Cerebellar nuclear complex (tissue), 1 donor: ENCODE measurements at places on chromosomes 7 and 10.

- DNase-seq = no peak
Measured at GRCh38 chr10:85137253-85137652, 808.9 kb downstream of the CCSER2 start.

DNA sequence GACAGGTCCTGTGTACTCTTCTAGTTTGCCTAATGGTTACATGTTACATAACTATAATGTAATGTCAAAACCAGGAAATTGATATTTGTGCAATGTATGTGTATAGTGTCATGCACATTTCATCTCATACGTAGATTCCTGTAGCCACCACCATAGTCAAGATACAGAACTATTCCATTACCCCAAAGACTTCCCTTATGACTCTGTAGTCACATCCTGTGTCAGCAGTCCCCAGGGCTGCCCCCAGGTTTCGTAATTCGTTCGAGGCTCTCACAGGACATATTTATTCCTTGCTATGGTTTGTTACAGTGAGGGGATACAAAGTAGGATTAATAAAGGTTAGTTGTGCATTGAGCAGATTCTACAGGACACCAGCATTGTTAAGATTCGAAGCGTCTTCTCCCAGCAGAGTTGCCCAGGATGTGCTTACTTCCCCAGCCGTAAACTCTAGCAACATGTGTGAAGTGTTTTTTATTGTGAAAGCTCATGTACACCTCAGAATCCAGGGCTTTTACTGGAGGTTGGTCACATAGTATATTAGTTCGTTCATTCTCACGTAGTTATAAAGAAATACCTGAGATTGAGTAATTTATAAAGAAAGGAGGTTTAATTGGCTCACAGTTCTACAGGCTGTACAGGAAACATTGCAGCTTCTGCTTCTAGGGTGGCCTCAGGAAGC, 18.6 kb downstream of the RABGEF1 start:
- DNase-seq = no peak

GRCh38 chr10:43890124-43890523, 241.4 kb upstream of the ZNF32 start:
- no peak for DNase-seq

GRCh38 chr7:101137651-101138212, 10.8 kb downstream of the SERPINE1 start:
- no peak for DNase-seq

- peak; percentile 39 for DNase-seq
Measured at GRCh38 chr7:101923602-101923985, 106.2 kb downstream of the CUX1 start.

- DNase-seq = no peak
Measured at GRCh38 chr7:43735802-43736603, 6.7 kb upstream of the COA1 start.

GRCh38 chr7:12690041-12690878, 2.8 kb downstream of the ARL4A start:
- DNase-seq = no peak

DNA sequence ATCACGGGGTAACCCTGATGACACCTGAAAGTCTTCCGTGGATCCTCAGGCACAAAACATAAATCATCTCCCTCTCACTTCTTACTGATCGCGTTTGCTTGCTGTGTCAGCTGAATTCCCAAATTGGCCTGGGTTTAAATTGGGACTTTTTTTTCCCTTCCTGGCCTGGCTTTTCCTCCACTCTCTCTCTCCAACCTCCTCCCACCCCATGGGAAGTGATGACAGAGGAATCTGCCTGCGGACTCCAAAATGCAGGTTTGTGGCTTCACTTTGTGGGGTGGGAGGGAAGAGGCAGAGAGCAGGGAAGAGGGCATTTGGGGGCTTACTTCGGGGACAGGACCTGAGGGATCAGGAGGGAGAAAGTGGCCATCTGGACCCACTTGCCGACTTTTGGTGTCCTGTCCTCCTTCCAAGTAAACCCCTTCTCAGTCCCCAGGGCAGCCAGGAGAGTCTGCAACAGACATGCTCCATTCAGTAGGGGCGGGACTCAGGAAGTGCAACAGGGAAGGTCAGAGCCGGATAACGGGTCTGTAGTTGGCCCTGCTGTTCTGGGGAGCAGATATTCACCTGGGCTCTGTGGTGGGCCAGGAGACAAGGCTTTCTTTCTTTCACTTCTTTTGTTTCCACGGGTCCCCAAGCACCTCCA, 172.7 kb downstream of the PLXNA4 start:
- no peak for DNase-seq

DNA sequence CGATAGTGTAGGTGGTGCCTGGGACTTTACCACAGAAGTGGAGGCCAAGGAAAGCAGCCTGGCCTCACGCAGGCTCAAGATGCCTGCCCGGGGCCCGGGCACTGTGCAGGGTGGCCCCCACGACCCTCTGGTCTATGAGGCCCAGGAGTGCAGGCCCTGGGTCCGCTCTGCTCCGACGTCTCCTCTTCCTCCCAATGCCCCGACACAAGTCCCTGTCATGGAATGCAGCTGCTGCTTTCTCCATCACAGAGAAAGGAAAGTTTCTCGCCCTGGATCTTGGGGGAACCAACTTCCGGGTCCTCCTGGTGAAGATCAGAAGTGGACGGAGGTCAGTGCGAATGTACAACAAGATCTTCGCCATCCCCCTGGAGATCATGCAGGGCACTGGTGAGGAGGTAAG, 28.3 kb upstream of the HK1 start:
- no peak for DNase-seq

GRCh38 chr10:45440511-45441062, 66.6 kb downstream of the ALOX5 start:
- no peak for DNase-seq

DNA sequence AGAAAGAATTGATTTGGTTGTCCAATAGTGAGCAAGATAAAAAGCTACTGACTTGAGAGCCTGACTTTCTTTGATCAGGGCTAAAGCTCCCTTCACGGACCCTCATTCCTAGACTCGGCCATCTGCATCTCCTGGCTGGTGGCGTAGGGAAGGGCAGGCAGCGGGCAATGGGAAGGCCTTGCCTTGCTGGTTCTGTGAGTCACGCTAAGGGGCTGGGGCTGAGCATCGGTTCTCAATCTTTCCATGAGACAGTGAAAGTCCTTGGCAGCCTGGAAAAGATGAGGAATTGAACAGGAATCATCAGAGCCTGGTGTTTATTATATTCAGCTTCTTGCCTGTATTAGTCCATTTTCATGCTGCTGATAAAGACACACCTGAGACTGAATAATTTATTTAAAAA, 475.3 kb downstream of the PLXNA4 start:
- no peak for DNase-seq

GRCh38 chr7:7427363-7427762, 108.3 kb downstream of the COL28A1 start:
- no peak for DNase-seq

DNA sequence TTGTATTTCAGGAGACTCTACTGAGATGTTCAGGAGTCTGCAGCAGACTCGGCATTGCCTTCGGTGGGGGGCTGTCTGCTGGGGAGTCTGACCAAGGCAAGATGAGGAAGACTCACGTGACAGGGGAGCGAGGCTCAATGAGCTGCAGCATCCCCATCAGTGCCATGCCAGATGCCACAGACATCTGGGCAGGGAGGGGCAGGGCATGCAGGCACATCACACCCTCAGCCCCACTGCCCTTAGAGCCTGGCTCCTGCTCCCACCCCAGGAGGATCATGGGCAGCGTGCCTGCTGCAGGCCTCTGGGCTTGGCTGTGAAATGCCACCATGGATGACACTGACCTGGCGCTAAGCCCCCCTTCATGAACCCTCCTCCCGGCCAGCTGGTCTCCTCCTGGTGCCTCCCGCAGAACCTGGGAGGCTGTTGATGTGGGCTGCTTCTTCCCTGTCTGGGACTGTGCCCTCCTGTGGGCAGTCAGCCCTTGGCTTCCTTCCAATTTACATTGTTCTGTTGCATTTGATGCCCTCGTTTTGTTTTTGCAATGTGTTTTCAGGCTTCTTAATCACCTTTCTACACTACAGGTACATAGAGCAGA, 235.0 kb downstream of the PAXIP1 start:
- DNase-seq = no peak

- DNase-seq = peak; percentile 73
Measured at GRCh38 chr10:110495731-110496552, 1.8 kb upstream of the DUSP5 start.

GRCh38 chr7:150451833-150452461, 1.5 kb downstream of the GIMAP8 start:
- DNase-seq = no peak

DNA sequence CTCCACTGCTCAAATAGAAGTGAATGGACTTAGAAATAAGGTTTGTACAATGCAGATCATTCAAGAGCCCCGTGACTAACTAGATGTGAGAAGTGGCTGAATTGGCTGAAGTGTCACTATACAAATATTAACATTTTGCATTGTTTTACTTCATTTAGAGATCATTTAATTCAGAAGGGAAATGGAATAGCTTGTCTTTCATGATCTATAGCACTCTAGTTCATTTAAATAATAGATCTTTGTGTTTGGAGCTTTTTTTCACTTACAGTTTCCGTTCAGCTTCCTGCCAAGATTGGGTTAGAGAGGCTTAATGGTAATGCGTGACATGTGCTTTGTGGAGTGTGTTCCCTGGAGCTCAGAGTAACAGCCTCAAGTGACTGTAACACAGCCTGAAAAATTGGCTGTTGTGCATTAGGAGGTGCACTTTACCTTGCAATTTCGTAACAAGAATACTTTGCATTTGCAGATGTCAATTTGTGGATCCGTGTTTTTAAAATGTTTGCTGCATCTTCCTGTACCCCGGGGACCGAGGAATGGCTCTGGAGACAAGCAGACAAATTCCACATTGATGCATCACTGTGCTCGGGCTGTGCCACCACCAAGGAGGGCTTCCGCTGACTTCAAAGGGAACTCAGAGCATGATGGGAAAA, 170.3 kb downstream of the NRP1 start:
- DNase-seq = no peak

DNA sequence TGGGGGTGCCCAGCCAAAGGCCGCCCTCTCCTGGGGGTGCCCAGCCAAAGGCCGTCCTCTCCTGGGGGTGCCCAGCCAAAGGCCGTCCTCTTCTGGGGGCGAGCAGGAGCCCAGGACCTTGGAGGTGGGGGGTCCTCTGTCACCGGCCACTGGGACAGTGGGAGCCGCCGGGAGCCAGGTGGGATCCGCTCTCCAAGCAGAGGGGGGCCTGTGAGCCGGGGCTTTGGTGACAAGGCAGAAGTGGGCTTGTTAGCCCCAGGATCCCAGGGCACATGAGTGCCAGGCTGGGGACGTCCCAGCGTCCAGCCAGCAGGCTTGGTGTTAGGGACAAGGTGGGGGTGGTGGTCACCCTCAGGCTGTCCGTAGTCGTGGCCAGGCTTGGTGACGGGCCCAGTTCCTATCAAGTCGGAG, 29.4 kb upstream of the UTF1 start:
- no peak for DNase-seq

GRCh38 chr10:101560298-101561067, 27.6 kb downstream of the POLL start:
- DNase-seq = no peak

DNA sequence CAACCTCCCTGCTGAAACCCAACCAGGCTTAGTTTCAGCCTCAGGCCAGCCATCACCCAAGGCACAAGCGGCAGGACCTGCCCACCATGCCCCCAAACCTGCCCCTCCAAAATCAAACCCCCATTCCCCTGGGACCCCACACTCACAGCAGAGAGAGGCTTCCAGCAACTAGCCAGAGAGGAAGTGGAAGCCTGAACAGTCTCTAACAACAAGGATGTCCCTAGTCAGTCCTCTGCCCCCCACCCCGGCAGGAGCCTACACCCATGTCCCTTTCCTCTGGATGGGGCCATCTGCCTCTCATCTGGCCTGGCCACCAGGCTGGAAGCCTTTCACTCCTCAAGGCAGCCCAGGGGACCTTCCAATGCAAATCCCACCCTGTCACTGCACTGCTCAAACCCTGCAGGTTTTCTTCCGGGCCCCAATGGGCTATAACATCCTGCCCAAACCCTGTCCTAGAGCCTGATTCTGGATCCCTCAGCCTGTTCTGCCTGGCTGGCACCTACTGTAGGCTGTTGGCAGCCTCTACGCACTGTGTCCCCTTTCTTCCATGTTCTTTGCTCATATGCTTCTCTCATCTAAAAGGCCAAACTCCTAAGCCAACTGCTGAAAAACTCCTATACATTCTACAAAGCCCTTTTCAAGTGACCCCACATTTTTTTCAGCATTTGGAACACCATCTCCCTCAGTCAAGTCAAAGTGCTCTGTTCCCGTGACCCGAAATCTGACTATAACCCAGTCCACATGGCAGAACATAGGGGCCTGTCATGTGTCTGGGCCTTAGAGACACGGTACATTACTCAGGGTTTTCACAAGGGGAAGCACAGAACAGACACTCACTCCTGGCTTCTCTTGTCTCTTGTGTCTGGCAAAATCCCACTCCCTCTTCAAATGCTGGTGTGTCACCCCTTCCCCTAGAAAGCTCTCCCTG, 253.3 kb downstream of the TNS3 start:
- DNase-seq = no peak

GRCh38 chr10:89283025-89283935, 18.6 kb upstream of the IFIT2 start:
- peak; percentile 14 for DNase-seq

- no peak for DNase-seq
Measured at GRCh38 chr7:99128076-99128950, 15.6 kb downstream of the SMURF1 start.

- DNase-seq = no peak
Measured at GRCh38 chr10:14564268-14564744, 210.4 kb downstream of the FAM107B start.

- no peak for DNase-seq
Measured at GRCh38 chr7:155571581-155572345, 25.4 kb upstream of the CNPY1 start.

DNA sequence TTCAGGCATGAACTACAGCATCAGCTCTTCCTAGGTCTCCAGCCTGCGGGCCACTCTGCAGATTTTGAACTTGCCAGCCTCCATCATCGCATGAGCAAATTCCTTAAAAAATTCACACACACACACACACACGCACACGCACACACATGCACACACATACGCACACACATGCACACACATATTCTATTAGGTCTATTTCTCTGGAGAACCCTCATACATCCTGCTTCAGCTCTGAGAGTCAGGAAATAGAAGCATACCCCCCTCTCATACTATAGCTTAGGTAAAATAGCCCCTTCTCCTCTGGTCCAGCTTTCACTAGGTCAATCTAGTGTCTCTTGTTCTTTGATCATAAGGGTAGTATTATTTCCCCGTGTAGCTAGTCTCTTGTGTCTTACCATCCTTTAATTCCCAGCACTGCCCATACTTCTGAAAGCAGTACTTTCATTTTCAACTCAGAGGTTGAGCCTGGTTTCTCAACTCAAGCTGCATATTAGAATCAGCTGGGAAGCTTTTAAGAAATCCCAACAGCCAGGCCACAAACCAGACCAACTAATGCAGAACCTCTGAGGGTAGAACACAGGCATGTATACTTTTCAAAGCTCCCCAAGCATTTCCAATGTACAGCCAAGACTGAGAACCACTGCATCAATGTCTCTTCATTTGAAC, 30.9 kb upstream of the ITGB8 start:
- DNase-seq = no peak
